ENCODE measurements at places on chromosomes 6 and 20.
A peak's percentile ranks its signal among the peaks of the same experiment; 100 is the strongest.

- DNase-seq = peak; percentile 59
Measured at GRCh38 chr20:31707994-31708735, 14.5 kb downstream of the BCL2L1 start.

- no peak for DNase-seq
Measured at GRCh38 chr20:22243067-22243466, 341.3 kb downstream of the FOXA2 start.

DNA sequence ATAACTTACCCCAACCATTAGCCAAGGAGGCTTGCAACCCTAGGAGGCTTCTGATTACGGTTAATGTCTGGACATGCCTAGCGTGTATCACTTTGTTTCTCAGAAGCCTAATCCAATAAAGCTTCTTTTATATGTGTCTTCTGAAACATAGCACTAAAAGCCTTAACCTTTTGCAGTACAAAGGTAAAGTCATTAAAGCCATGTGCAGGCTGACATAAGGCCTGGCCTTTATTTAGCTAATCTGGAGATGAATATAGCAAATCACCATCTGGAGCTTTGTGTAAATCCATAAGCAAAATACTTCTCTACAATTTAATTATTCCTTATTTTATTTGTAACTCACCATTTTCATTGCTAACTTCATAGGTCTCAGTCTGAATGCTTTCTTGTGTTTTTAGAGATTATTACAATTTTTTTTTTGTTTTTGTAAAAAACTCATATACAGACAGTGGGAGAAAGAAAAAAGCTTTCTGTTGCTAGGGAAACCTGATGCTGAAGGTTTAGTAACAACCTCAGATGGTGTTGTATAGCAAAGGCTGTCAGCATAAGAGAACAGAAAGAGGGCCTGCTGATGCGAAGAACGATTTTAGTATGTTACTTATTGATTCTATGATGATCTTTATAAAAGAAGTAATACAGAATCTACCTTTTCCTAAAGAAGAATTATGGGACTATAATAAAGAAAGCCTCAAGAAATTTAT is at the start of gene EYS:
TSS of gene EYS (minus strand) at position 101 of the 701 bp plus-strand sequence. CDS start 211,816 bp downstream, outside the sequence.
- DNase-seq = no peak

DNA sequence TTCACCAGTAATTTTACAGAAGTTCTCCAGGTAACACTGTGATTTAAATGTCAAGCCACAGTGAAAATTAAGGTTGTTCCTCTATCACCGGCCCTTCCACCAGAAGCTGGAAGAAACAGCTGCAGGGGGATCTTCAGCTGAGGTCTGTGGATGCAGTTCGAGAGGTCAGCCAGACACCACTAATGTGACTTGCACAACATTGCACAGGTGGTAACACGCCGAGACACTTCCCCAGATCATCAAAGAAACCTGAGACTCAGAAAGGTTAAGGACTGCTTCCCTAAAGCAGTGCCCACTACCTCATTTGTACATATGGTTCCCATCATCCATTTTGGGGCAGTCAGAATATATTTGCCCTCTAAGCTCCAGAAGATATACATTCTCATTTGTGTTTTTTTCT is 8.1 kb upstream of the SERPINB9 start:
- DNase-seq = peak; percentile 18

- DNase-seq = no peak
Measured at GRCh38 chr6:13554929-13555333, 19.5 kb upstream of the SIRT5 start.

- DNase-seq = no peak
Measured at GRCh38 chr6:21592953-21593352, 598 bp upstream of the SOX4 start.

DNA sequence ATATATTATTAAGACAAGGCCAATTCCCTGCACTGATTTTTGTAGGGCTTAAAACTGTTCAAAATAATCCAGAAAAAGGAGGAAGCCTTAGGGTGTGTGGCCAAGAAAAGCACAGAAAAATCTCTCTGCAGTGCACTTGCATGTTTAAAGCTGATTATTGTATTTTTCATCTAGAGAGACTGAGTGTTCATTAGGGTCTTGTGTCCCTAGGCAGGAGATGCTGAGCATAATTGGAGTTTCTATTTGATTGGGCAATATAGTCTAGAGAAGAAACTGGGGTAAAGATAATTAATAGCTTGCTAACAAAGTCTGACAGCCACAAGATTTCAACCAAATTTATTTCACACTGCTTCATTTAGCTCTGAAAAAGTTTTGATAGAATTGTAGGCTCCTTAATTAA is 2.4 kb downstream of the FLRT3 start:
- DNase-seq = no peak
